ENCODE measurements at places on chromosomes 13 and 19.

- DNase-seq: no peak
These were observed 2.2 kb downstream of the FLT3LG start for GRCh38 chr19:49475995-49476880.

- DNase-seq: no peak
These were observed 10.7 kb downstream of the SBNO2 start for GRCh38 chr19:1163283-1163933.

DNA sequence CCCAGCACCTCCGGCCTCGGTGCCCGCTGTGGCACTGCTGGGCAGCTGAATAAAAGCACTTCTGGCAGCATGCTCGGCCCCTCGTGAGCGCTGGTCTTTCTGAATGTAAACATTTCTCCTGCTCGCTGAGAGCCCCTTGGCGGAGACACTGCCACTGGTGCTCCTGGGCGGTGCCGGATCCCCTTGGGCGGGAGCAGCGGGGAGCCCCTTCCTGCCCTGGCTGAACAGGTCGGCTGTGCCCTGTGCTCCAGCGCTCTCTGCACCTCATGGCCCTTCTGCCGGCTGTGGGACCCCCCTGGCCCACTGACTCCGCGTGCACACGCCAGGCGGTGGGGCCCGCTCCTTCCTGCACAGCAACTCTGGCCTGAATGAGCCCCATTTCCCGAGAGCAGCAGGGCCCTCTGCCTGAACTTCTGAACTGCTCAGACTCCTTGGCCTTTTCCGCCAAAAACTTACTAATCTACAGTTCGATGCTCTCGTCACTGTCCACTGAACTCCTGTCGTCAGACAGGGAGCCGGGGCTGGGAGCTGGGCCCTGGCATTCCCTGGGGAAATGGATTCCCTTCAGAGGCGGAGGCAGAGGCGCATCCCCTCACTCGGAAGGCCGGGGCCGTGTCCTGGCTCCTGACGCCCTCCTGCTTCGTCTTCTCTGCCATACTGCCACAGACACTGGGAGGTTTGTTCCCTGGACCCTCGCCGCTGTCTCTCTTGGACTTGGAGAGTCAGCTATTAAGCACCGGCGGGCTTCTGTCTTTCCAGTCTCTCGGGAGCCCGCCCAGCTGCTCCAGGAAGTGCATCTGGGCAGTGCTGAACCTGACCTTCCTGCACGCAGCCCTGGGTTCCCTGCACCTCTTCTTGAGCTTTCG, 14.2 kb downstream of the RB1 start:
- DNase-seq: no peak

- DNase-seq: no peak
These were observed 399.5 kb upstream of the MIR17HG start for GRCh38 chr13:90947976-90948375.

DNA sequence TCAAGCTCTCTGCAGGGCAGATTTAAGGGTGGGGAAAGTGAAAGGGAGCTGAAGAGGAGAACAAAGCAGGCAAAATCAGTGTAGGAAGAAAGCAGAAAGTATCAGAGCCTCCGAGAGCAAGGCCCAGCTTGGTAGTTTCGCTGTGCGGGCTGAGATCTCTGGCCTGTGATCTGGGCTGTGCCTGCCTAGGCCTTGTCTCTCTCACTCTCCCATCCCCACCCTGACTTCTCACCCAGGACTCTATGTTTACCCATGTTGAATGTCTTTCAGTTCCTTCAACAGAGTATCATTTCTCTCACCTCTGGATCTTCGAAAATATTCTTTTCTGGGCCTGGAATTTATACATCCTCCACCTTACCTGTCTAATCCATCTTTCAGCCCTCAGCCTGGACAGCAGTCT, 391.3 kb downstream of the FOXO1 start:
- DNase-seq: no peak

DNA sequence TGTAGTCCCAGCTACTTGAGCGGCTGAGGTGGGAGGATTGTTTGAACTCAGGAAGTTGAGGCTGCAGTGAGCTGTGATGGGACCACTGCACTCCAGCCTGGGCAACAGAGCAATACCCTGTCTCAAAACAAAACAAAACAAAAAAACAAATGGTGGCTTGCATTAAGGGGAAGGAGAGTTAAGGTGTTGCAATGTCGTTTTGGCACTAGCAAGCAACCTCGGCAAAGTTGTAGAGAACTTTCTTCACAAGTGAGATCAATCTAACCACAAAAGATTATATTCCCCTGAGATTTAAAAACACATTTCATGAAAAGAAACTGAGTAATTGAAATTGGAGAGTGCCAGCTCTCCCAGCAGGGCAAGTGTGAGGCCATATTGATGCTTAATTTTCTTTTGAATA, 153.7 kb downstream of the KLF5 start:
- DNase-seq: no peak

DNA sequence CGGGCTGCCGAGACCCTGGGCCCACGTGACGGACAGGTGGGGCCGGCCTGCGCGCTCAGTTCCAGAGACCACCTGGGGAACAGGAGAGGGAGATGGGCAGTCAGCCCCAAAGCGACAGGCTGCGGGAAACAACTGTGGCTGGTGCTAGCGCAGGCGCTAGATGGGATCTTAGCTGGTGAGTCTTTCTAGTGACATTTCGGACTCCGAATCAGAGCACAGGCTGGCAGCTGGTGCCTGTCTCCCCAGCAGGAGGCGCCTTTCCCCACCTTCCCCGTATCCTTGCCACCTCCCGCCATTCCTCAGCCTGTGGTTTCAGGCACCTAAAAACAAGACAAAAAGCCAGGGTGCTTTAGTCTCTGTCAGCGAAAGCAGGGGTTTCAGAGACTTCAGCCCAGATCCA, 19.4 kb upstream of the RANBP3 start:
- DNase-seq: no peak

- DNase-seq: no peak
These were observed 32.1 kb upstream of the PTPRS start for GRCh38 chr19:5372572-5373200.

GRCh38 chr13:84481958-84482357, 599.7 kb upstream of the SLITRK1 start:
- peak; percentile 34 for DNase-seq

GRCh38 chr13:74596691-74597090, 462.5 kb upstream of the KLF12 start:
- DNase-seq: no peak

DNA sequence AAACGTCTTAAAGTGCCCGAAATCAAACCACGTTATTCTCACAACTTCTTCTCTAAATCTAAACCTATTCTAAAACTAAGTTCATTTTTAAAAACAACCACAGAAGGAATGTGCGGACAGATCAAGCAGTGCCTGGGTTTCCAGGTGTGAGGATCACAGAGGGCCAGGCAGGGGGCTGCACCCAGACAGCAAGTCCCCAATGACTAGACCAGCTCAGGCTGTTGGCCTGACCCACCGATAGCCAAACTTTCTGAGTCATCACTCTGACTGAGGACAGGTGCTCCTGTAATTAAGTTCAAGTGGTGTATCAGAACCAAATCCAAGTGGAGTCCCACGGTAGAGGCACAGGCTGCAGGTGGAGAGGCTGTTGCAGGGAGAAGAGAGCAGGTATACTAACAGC, 37.6 kb upstream of the EPHX3 start:
- no peak for DNase-seq

DNA sequence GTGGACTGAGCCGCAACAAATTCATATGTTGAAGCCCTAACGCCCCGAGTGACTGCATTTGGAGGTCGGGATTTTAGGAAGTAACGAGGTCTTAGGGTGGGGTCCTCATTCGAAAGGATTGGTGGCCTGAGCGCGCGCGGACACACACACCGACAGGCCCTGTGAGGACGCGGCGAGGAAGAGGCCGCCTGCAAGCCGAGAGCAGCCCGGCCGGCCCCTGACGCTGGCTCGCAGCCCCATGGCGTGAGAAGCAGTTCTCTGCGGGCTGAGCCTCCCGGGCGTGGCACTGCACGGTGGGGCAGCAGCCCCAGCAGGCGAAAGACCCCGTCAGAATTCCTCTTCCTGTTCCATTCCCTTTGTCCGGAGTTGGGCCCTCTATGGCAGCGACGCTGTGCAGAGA, 131.2 kb downstream of the CRYL1 start:
- no peak for DNase-seq

- peak; percentile 68 for DNase-seq
These were observed 14.5 kb downstream of the MED25 start for GRCh38 chr19:49832556-49832955.

DNA sequence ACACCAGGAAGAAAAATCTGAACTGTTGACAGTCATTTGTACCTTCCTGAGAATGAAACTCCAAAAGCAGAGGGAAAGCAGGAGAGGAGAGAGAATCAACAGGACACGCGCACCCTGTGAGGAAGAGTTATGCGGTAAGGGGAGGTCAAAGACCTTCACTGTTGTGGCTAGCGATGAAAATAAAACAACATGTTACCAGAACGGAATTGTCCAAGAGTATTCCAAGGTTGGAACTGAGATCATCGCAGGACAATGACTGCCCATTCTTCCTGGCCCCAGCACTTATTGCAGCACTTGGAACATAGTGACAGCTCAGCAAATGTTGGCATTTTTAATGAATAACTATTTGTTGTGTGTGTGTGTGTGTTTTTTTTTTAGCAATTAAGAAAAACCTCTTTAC, 176.0 kb upstream of the TSC22D1 start:
- DNase-seq: peak; percentile 23

DNA sequence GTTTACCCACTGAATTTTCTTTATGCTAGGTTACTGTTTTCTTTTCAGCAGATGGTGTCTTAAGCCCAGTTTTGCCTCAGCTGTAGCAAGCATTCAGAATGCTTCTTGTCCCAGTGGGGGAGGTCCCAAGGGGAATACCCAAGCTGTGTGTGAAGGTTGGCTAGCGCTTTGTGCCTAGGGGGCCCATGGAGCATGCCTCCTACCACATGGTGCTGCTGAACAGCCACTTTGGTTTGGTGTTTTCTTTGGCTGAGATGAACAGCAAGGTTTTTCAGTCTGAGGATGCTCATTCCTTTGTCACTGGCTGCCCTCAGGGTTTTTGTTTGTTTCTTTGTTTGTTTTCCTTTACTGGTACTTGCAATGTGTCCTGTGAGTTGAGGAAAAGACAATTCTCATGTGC, 99.0 kb downstream of the PCDH20 start:
- DNase-seq: no peak

DNA sequence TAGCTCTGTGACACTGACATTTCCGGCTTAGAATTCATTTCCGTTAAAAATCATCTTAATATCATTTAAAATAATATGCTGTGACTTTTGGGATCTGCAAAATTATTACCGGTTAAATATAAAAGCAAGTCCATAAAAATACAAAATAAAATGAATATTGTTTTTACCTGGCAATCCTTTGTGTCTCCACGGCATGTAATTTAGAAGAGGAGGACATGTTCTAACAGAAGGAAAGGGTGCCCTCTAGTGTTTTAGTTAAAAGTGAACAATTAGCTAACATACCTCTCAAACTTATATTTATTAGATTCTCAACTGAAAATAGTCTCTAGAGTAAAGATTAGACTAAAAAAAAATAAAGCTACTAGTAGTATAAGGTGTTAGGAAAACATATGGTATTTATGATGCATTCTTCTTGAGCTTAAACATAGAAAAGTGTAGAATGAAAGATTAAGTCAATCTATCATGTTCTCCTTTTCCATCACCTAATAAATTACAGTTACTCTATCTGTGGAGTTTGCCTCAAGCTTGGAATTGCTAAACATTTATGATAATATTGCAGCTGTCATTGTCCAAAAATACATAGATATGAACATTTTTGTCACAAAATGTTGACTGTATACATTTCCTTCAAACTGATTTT, 676.7 kb upstream of the SPRY2 start:
- peak; percentile 58 for DNase-seq

DNA sequence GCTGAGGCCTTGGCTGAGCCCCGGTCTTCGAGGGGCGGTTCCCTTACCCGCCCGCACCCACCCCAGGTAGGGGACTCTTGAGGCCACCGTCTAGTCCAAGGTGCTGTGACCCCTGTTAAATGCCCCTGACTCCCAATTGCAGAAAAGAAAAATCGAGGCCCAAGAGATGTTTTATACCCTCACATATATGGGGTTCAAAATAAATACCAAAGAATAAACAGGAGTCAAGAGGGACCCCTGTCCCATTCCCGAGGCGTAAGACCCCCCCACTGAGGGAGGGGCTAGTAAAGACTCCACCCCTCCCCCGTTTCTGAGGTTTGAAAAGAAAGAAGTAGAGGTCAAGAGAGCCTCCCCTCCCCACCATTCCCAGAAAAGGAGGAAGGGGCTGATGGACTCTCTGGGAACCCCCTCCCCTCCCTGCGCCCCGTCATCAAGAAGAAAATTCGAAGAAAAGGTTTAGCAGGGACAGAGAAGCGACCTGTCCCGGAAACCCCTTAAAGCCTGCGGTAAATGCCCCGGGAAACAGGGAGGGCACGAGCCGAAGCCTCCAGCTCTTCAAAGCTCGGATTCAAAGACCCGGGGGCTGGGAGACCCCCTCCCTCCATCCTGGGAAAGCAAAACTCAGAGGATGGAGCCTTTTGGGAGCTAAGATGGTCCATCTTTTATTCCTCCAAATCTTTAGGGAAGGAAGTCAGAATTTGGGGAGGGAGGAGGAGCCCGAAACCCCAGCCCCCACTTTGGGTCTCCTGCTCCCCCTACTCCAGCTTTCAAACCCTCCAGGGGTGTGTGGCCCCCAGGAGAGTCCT, 755 bp upstream of the RAB3A start:
- no peak for DNase-seq

GRCh38 chr13:93824286-93824685, 597.7 kb downstream of the GPC6 start:
- no peak for DNase-seq
